ENCODE measurements at places on chromosomes 3 and 15.

DNA sequence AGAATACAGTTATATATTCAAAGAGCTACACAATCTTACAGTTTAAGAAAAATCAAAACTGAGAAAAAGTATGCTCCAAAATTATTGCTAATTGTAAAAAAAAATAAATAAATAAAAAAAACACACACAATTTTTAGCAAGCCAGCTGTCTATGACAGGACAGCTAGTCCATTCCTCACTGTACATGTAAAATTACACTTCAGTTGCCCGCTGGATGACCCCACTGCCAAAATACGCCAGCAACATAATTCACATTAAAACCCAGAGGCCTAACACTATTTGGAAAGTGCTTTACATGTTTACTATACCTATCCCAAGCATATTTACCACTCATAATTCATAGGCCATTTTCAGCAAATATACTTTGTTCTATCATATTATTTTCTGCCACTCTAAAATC is 5.8 kb downstream of the MYO9A start:
- no peak for DNase-seq

- DNase-seq = no peak
Measured at GRCh38 chr15:85753791-85754452, 40.8 kb downstream of the KLHL25 start.

DNA sequence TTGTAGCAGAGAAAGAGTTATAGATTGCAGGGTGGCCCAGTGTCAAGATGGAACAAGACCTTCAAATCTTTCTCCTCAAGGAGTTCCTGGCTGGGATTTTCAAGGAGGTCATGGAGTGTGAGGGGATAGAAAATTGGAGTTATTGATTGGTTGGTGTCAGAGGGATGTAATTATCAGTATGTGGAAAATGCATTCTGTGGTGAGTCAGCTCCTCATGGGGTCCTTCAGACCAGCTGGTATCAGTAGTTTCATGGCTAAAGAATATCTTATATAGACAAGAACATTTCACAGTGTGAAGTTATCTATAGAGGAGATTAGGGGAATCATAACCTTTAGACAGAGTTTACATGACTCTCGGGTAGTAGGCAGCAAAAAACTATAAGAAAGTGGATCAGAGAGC is 1114.0 kb upstream of the GBE1 start:
- DNase-seq = no peak

- no peak for DNase-seq
Measured at GRCh38 chr15:88467935-88468528, 524 bp downstream of the MRPS11 start.
